ENCODE measurements at places on chromosomes 3 and 15.

GRCh38 chr15:56337084-56337725 is 28.0 kb upstream of the TEX9 start:
- no peak for DNase-seq

GRCh38 chr3:43054754-43055153 is 51.1 kb downstream of the POMGNT2 start:
- no peak for DNase-seq

GRCh38 chr3:126264381-126264780 is 84.0 kb upstream of the ALDH1L1 start:
- DNase-seq = no peak

DNA sequence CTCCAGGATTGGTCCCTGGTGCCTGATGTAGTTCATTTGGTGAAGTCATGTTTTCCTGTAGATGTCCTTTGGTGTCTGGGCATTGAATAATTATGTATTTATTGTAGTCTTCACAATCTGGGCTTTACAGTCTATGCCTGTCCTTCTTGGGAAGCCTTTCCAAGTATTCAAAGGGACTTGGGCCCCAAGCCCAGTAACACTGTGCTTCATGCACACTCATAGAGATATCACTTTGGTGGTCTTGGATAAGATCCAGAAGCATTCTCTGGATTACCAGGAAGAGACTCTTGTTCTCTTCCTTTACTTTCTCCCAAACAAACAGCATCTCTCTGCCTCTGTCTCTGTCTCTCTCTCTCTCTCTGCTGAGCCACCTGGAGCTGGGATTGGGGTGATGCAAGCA is 281.1 kb upstream of the GOLGA6L4 start:
- DNase-seq = no peak

- no peak for DNase-seq
These were observed 108.9 kb upstream of the TRIM42 start for GRCh38 chr3:140568842-140569520.

- no peak for DNase-seq
These were observed 51.6 kb upstream of the NR2E3 start for GRCh38 chr15:71758711-71759110.

Data from NCI-H2081 treated with DMSO at 0.1 percent for 48 hours (cell line).